ENCODE measurements at places on chromosomes 7 and 10.

GRCh38 chr7:64951250-64951848, 39.5 kb downstream of the ZNF117 start:
- no peak for DNase-seq

DNA sequence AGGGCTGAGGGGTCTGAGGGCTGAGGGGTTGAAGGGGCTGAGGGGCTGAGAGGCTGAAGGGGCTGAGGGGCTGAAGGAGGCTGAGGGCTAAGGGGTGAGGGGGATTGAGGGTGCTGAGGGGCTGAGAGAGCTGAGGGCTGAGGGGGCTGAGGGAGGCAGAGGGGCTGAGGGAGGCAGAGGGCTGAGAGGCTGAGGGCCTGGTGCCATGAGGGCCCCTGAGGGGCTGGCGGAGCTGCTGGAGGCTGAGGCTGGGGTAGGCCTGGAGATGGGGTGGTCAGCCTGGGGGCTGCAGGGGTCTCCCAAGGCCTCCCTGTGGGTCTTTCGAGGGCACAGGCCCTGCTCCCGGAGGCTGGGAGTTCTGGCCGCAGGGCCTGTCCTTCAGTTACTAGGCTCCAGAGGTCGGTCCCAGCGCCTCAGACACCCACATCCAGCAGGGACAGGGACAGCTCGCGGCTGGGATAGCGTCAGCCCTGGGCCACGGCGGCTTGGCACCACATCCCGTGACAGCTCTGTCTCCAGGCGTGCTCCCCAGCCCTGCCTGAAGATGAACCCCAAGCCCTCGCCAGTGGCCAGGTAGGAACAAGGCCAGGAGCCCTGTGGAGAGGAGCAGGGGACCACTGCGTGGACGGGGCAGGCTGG, 16.9 kb downstream of the MYO1G start:
- no peak for DNase-seq

DNA sequence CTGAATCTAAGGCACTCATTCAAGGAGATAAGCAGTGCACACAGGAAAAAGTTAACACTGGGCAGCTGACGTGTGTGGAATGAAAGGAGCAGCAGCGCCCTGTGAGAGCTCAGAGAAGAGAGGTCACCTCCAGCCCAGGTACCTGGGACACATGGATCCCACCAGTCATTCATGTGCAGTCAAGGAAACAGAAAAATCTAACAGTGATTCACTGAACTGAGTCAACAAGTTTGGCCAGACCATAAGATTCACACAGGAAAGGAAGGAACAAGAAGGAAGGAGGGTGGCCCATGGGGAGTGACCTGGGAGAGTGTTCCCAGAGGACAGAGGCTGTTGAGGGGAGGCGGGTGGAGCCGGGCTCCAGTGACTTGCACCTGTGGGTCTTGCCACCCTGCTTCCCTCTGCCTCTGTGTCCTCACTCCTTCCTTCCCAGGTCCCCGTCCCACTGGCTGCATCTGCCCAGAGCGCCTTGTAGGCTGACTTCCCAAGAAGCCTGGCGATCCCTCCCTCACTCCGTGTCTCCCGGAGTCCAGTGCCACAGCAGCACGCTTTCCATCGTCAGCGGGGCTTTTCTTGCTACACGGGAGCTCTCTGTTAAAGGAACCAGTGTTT, 27.7 kb downstream of the RNF32 start:
- no peak for DNase-seq

DNA sequence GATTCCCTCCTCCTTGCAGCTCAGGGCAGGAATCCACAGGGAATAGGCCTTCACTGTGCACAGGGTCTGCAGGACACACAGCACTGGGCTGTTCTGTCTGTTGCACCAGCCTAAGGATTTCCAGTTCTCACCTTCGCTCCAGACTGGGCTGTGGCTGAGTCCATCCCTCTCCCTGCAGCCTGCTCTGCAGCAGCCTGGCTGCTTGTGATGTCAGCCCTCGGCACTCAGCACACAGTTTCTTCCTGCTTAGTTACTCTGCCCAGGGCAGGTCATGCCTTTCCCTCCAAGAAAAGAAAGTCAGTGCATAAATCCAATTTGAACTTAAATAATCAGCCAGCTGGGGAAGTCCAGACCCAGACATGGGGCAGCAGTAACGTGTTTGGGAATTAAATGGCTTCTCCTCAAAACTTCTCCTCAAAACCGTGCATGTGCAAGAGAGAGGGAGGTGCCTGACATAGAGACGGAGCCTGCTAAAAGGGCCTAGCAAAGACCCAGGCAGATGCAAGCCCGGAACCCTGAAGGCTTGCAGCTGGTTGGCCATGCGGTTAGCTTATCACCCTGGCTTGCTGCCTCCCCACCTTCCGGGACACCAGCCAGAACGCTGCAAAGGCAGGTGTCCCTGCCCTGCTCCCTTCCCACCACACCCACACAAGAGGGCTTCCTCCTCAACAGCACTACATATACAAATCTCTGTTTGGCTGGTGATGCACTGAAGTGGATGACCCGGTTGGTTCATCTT, 10.9 kb upstream of the GDF2 start:
- DNase-seq = no peak

DNA sequence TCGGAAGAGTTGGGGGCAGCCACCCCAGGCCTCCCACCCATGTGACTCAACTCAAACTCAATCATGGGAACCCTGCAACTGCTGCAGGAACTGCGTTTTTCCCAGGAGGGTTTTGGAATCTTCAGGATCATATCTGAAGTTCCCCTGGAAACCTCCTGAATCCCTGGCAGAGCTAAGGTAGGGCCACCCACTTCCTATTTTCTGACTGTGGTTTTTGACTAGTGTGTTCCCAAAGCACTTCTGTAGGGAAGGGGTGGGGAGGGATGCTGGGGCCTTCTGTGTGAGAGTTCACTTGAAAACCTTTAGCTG, 127.6 kb upstream of the UNC5B start:
- no peak for DNase-seq

DNA sequence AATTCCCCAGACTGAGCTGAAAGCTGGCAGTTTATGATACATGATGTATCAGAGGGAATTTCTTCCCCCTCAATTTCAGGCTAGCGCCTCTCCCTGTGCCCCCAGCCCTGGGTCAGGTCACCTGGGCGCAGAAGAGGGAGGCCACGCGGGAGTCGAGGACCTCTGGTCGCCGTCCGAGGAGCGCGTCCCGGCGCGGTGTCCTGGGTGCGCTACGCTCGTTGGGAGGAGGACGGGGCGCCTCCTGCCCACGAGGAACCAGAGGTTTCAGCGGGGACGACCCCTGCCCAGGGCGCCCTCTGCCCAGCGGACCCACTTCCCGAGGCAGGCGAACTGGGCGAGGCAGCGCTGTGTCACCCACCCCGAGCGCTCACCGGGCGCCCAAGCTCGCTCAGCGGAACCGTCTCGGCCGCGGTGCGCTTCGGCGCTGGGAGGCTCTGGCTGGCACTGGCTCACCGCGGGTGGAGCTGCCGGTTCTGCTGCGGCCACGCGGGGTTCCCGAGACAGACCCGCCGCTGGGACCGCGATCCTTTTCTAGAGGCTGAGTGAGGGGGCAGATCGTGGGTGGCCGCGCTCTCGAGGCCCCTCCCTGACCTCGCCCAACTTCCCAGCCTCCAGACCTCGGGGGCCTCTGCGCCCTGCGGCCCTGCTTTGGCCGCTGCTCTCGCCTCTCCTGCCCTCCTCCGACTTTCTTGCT, at the start of gene FAM237B:
TSS of gene FAM237B (minus strand) at position 504 of the 694 bp plus-strand sequence. CDS start 1,556 bp downstream, outside the sequence.
- DNase-seq = no peak

- DNase-seq = no peak
Measured at GRCh38 chr7:123314886-123315285, 115.1 kb upstream of the SLC13A1 start.

DNA sequence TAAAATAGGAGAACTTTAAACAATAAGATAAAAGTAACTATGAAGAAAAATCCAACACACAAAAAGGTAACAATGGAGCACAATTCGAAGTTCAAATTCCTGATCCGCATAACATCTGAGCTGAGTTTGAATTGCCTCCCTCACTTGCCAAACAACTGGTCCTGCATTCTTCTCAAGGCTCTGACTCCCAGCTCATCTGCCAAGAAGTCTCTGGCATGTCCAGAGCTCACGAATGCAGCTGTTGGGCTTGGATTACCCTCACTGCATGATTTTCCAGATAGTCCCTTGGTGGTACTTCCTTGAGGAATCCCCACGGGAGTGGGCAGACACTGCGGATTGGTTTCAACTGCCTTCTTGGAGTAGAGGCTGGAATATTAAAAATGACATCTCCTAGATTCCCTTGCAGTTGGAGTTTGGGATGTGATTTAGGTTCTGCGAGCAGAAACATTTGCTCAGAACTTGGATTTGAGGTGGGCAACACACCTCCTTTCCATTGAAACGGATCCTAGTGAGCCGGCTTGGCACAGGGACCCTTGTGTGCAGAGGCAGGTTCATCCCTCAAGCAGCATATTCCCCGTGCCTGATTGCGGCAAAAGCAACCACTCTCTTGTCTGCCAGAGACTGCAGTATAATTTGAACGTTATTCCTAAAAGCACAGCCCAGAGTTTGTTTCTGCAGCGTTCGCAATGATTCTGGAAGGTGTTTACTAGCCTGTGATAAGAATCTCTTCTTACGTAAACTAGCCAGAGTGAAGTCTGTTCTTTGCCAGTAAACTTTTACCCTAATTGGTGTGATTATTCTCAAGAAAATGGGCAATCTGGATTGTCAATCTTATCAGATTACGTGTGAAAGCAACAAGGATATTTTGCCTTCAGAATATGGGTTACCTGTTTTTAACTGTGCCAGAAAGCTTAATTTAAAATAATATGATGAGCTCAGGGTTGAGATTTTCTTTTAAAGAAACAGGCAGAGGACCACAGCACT, 23.4 kb upstream of the PRKCQ start:
- no peak for DNase-seq

GRCh38 chr7:72781161-72781560, 46.8 kb downstream of the TYW1B start:
- no peak for DNase-seq

DNA sequence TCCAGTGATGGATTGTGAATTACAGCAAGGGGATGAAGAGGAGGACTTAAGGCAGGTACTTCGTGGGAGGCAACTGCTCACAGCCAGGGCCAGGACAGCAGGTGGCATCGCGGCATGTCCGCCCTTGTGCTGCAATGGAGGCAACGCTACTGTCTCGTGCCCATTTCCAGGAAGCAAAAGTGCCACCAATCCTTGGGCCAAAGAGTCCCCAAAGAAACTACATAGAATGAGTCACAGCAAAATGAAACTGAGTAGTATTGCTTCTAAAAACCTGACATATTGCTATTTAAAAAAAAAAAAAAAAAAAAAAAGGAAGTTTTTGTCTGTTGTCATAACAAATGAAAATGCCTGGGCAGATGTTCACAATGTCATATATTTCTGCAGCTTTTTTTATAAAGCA, 46.6 kb downstream of the RSU1 start:
- DNase-seq = no peak
